ENCODE measurements at places on chromosomes 12 and 14. TPM values are rescaled to one million over a fixed set of nuclear protein-coding genes. Genes with fewer than 3 reads are reported as not detected.
A peak's percentile ranks its signal among the peaks of the same experiment; 100 is the strongest.

- no peak for DNase-seq
Observed at GRCh38 chr14:54600717-54601109, 33.8 kb downstream of the SAMD4A start.

DNA sequence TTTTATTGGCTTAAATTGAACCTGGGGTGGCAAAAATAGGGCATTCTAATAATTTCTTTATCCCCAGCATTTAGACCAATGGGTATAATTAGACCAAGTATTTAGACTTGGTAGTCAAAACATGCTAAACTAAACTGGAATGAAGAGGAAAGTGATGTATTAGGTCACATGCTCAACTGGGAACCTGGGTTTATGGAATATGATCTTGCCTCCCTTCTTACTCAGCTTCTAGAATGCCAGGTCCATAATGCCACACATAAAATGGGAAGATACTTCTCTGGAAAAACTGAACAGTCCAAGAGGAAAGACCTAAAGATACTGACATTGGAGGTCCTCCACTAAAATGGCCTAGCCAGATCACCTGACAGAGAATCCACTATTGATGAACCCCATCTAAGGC is 6.2 kb upstream of the BIN2 start:
- DNase-seq, result no peak

Gene SLC11A2
- total RNA-seq, result 148 TPM

DNA sequence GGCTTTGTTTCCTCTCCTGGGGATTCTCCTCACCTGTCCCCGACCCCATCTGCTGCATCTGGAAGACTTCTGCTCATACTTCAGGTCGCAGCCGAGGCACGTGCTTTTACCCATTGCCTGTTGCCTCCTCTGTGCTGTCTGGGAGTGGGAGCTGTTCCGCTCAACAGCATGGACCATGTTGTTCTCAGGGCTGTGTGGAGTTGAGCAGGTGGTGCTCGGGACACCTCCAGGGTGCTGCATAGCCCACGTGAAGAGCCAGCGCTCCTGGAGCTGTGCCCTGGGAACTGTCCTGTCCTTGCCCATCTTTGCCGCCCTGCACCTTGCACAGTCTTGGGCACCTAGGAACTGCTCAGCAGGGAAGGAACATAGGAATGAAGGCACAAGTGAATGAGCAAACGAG is 62.4 kb downstream of the IQSEC3 start:
- no peak for DNase-seq

Gene TMEM179
- total RNA-seq, result 0.32 TPM

Gene PLEKHD1
- not detected for total RNA-seq

DNA sequence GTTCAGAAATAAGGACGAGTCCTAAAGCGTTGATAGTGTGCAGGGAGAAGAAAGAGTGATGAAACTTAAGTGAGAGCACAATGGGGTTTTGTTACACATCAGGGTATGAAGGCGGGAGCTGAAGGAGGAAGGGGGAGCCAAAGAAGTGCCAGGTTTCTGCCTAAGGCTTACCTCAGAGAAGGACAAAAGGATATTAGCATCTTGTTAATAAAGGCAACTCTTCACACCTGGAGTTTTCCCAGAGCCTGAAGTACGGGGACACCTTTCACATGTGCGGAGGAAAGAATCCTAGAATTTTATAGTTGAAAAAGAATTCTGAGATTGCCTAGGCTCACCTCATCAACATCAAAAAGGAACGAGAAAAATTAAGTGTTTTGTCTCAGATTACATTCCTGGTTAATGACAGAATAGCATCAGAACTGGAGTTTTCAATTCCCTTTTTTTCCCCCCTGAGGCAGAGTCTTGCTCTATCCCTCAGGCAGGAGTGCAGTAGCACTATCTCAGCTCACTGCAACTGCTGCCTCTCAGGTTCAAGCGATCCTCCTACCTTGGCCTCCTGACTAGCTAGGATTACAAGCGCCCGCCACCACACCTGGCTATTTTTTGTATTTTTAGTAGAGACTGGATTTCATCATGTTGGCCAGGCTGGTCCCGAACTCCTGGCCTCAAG is 2.2 kb upstream of the SAV1 start:
- peak; percentile 36 for DNase-seq
